PC-3 (cell line): ENCODE measurements at places on chromosomes 11 and 22. TPM values are rescaled to one million over a fixed set of nuclear protein-coding genes. Genes with fewer than 3 reads are reported as not detected.

GRCh38 chr22:31122196-31122531 lies 602 bp upstream of the INPP5J start:
- no peak for DNase-seq

DNA sequence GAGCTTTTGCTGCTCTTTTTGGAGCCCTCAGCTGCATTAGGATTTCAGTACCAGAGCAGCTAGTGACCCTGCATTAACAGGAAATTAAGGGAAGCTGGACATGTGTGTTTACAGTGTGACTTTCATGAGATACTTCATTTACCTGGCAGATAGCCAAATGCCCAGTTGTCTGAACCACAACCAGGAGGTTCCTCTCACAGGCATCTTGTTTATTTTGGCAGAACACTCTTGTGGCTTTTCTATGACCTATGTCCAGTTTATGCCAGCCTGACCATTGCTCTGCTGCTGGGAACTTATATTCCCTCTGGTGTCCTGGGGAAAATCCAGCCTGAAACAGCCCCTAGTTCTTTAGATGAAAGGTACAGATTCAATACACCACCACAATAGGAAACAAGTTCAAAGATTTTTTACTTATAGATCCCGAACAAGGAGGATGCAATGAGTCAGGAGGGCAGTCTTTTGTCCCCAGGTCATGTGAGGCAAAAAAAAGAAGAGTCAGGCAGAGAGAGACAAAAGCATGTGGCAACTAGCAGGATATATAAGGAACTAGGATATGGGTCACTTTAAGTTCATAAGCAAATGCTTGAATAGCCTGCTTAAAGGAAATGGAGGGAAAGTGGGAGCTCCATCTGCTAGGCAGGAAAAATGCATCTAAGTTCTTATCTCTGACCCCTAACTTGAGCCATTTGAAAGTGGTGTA lies 379.3 kb downstream of the INSC start:
- peak; percentile 7 for DNase-seq

The RIMBP3B gene
- total RNA-seq = 0.06 TPM in 1 of 2 replicates, not detected in the other

DNA sequence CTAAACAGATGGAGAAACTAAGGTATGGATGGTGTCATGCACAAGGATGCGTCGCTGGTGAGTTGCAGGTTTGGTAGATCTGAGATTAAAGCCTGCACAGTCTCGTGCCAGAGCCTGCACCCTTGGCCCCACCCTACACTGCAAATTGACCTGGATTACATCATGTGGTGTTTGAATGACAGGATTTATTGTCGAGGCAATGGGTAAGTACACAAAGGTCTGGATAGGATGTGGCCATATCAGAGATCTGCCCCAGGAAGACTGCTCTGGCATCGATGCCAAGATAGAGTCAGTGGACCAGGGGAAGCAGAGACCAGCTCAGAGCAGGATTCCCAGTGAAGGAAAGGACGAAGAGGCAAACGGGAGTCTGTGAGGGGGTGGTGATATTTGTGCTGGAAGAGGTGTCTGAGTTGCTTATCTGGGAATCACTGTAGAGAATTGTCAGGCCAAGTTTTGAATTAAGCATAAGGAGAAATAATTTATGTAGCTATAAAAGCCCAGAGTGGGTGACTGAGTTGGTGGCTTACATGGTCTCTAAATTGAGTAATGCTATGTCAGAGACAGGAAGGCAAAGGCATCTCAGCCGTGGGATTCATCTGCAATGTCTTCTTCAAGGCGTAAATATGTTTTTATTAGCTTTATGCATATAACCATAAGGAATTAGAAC lies 499.6 kb upstream of the B3GAT1 start:
- DNase-seq = no peak

GRCh38 chr22:45312856-45313255 lies 3.1 kb downstream of the FAM118A start:
- no peak for DNase-seq

GRCh38 chr22:35641494-35642120 lies 6.6 kb upstream of the APOL6 start:
- DNase-seq = no peak

The ZNF280B gene
- total RNA-seq = 0.66 and 1.7 TPM in 2 replicates

DNA sequence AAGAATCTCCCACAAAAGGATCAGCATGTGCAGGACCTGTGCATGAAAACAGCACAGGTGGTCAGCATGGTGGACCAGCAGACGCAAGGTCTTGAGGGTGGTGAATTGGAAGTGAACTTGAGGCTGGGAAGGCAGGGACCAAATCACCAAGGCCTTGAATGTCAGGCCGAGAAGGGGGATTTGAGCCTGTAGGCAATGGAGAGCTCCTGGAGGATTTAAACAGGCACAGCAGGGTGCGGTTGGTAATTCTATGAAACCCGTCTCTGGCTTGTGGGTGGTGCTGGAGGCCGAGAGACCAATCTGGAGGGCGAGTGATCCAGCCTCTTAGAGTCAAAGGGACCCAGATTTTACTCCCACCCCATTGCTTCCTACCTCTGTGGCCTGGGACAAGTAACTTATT lies 2.4 kb downstream of the TSKU start:
- no peak for DNase-seq

DNA sequence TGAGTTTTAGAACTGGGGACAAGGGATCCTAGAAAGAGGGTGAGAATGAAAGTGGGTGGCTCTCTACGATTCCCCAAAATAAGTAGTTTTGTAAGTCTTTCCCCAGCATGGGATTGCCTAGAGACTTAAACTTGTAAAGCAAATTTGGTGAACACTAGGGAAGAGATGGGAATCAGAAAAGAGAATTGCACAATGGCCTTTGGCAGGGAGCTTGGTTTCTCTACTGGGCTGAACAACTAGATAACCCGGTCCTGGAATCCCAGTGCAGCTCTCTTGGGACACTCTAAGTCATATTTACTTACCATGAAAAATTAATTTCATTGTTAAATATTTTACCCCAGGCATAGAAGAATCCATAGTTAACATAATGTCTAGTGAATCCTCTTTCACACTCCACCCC lies 16.5 kb upstream of the USP18 start:
- DNase-seq = no peak

GRCh38 chr11:43930868-43931716 lies 11.3 kb upstream of the C11orf96 start:
- no peak for DNase-seq

The MS4A6A gene
- not detected in 2 replicates for total RNA-seq

GRCh38 chr22:28894807-28895206 lies 11.4 kb downstream of the ZNRF3 start:
- no peak for DNase-seq

DNA sequence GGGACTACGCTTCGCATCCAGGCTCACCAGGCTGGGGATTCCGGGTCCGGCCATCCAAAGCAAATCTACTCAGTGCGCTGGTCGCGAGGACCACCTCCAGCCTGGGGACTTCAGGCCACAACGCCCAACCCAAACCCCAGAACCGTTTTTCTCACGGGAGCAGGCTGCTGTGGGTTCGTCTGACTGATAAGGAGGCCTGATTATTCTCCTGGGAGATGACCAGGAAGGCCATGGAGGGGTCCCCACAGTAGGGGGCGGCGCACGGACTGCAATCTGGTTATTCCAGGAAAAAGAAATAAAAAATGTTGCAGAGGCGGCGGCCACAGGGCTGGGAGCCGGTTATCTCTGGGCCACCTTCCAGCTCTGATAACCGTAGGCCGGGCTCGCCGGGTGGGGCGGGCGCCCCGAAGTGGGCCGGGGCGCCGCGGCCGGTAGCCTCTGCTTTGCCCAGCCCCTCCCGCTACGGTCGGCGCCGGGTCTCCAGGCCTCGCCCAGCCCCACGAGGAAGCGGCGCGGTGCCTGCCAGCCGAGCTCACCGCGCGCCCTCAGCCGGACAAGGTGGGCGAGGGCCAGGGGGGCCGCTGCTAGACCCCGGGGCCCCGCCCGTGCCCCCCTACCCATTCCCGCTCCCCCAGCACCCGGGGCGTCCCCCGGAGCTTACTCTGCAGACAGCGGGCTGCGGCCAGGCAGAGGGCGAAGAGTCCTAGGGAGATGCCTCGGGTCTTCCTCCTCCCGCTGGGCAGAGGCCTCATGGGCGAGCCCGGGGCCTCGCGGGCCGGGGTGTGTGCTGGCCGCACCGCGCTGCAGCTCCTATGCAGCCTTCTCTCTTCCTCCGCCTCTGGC lies 446 bp downstream of the VSTM5 start:
- DNase-seq = peak; percentile 30

DNA sequence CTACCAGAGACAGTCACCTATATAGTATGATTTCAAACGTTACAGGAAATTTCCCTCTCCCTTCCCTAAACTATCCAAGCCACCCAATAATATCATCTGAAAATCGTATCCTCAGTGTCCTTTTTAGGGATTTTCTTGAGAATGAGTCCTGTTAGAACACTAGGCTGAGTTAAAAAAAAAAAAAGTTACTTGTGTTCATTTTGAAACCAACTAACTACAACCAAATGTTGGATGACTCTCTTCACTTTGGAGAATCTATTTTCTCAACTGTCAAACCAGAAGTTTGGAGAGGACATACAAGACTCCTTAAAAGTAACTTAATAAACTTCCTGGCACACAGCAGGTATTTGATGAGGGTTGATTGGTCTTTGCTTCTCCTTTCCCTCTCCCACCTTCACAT lies 183.2 kb upstream of the SESN3 start:
- no peak for DNase-seq

The PATE2 gene
- not detected in 2 replicates for total RNA-seq

- DNase-seq = peak; percentile 12
These were observed 16.1 kb downstream of the DGCR2 start for GRCh38 chr22:19105867-19106802.

The SGSM1 gene
- total RNA-seq = 0.29 and 0.35 TPM in 2 replicates

- DNase-seq = no peak
These were observed 146.2 kb upstream of the RASSF10 start for GRCh38 chr11:12862696-12863469.

DNA sequence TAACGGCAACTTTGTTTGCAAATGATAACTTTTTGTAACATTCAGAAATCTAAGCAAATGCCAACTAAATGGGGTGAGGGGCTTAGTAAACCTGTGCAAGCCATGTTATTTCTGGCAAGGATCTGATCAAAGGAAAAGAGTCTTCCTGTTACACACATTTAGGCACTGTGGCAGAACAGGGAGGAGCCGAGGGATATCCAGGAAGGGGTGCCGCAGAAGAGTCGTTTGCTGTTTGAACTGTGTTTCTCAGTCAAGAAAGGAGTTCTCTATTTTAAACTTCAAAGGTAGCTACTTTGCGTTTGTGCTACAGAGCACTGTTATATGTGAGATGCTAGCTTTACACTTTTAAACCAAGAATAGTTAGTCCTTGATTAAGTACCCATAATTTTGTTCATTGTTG lies 175.5 kb downstream of the ETS1 start:
- DNase-seq = no peak

DNA sequence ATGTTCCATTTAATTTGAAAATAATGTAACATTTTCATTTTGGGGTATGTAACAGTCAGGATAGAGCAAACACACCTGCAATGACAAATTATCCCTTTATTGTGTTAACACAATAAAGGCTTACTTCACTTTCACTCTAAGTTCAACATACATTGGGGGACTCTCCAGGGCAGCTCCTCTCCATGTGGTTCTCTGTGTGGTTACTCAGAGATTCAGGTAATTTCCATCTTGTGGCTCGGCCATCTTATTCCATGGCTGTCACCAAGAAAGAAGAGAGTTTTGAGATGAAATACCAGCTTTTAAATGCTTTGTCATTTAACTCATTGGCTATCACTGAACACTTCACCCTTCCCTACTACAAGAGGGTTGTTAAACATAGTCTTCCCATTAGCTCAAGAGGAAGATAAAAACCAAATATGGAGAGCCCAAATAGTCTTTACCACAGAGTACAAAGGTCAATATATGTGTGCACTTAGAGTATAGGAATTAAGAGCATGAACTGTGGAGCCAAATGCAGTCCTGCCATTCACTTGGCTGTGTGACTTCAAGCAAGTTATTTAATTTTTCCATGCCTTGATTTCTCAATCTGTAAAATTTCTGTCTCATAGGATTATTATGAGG lies 10.6 kb upstream of the TPH1 start:
- no peak for DNase-seq

DNA sequence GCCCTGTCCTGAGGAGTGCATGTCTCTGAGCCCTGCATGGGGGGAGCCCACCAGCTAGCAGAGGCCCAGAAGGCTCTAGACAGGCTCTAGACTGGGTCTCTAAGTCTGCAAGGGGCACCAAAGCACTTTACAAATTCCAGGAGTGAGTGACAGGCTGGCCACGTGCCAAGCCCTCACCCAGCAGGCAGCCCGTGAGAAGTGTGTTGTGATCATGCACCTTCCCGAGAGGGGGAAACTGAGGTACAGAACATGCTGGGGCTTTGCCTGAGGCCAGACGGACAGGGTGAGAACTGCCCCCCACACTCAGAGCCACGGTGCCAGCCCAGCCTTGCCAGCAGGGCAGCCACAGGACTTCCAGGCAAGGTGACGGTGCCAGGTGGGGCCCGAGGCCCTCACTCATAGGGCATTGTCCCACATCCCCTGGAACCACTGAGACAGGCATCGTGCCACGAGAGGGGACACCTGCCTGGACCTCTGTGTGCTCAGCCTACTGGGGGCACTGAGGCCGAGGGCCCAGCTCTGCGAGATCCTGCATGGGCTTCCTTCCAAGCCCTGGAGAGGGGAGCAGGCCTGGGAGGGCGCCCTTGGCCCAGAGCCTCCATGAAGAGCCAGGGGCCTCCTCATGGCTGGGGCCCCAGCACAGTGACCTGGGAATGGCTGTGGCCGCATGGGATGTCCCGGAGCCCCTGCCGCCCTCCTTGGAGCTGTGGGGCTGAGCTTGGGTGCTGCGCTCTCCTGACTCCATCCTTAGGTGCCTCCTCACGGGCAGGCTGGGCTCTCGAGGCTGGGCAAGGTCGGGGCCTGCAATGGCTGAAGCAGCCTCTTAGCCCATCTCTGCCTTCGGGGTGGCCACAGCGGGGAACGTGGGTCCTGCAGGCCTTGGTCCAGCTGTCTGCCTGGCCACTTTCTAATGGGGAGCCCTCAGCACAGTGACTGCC lies 121.5 kb downstream of the KCNQ1OT1 start:
- DNase-seq = no peak

DNA sequence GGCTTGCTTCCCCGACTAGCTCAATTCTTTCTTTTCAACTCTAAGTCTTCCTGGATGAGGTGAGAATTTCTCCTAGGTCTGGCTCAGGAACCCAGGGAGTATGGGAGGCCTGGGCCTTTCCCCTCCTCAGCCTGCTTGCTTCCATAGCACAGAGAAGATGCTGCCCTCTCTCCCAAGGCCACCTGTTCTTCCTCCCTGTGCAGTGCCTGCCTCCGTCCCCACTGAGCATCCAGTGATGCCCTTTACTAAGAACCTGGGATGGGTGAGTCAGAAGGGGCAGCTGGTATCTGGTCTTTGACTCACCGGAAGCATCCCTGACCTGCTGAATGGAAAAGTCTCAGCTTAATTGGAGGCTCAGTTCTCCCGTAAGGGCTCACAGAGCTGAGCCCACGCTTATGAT lies 607.9 kb downstream of the BUD13 start:
- DNase-seq = no peak

- DNase-seq = peak; percentile 45
These were observed 695 bp downstream of the PEX26 start for GRCh38 chr22:18078329-18079041.
